DMS153 (cell line): ENCODE measurements at places on chromosomes 2 and 18.
A peak's percentile ranks its signal among the peaks of the same experiment; 100 is the strongest.

DNA sequence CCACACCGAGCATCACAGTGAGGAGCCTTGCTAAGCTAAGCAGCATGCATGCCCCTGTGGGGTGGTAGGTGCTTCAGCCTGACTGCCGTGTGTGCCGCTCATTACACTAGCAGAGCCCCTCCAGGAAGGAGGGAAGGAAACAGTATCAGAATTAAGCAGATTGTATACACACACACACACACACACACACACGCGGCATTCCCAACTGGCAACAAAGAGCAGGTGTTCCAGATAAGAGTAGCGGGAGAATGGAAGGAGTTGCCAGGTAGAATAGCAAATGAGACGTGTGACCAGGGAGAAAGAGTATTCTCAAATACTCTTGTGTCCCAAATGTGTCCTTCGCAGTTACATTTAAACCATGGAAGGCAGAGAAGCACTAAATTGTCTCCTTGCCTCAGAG lies 47.6 kb upstream of the TTC39C start:
- peak; percentile 35 for DNase-seq

DNA sequence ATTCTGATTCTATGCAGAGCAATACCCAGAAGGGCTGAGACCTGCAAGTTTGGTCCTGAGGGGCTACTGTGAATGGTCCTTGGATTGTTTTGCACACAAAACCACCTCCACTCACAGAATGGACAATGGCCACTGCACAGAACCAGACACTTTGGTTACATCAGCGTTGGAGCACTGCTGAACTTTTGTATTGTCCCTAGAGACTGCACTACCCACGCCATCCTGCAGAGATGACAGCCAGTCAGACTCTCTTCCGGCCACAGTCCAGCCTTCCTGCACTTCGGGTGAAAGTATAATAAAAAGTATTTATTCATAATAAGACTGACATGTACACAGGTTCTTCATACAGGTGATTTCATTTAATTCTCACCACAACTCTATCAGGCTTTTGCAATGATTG lies 35.7 kb downstream of the CELF4 start:
- no peak for DNase-seq

GRCh38 chr2:19488009-19488691 lies 129.7 kb upstream of the OSR1 start:
- DNase-seq: no peak

DNA sequence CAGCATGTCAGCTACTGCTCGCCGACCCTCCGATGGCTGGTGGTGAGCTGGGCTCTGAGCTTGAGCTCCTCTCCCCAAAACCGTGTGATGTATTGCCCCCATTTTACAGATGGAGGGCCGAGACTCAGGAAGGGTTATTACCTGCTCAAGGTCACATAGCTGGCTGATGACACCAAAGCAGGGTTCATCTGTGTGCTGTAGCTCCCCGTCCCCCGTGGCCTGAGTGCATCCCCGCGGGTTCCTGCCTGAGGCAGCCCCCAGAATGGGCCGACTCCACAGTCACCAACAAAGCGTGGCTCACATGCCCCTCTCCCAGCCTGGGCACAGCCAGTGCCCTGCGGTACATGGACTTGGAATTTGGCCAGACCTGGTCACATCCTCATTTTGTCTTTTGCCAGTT lies 198.6 kb downstream of the TFCP2L1 start:
- no peak for DNase-seq
